Thymus (tissue), 14 donors: ENCODE measurements at places on chromosomes 1 and 21.

GRCh38 chr1:185137896-185138545 is 18.7 kb downstream of the TRMT1L start:
- no peak for DNase-seq

- no peak for DNase-seq
Observed at GRCh38 chr1:75614399-75614756, 3.5 kb upstream of the SLC44A5 start.

DNA sequence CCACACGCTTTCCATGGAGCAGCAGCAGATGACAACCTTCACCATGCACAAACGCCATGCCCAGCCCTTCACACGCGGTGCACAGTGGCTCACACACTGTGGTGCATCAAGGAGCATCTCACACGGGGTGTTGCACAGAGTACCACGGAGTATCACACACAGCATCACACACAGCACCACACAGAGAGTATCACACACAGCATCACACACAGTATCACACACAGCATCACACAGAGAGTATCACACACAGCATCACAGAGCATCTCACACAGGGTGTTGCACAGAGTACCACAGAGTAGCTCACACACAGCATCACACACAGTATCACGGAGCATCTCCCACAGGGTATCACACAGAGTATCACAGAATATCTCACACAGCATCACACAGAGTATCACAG is 122.2 kb upstream of the RAB4A start:
- DNase-seq: no peak

DNA sequence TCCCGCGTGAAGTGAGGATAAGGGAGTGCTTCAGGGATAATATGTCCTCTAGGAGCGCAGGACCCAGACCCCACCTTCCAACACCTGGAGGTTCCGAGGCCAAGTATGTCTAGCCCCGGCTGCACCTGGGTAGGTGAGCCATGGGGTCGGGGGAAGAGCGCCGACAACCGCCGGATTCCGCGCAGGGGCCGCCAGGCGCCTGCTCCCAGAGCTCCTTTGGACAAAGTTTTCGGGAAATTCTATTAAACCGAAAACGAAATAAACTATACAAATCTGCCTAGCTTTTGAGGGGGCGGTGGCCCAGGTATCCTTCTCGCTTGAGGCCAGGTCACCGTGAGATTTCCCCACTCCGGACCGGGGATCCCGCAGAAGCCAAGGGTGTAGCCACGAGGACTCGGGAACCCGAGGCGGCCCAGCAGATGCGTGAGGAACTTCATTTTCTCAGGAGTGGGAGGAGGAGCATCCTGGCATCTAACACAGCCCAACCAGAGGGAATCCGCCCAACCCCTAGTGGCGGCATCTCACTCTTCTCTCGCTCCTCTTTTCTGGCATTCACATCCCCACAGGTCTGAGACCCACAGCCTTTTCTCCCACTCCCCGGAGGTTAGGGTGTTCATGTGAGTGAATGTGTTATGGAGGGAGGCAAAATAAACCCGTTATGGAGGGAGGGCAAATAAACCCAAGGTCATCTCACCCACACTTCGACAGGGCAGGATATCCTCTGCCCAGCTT is 2.3 kb upstream of the DMRTA2 start:
- no peak for DNase-seq

GRCh38 chr21:32712043-32712442 is 15.8 kb downstream of the SYNJ1 start:
- DNase-seq: no peak

DNA sequence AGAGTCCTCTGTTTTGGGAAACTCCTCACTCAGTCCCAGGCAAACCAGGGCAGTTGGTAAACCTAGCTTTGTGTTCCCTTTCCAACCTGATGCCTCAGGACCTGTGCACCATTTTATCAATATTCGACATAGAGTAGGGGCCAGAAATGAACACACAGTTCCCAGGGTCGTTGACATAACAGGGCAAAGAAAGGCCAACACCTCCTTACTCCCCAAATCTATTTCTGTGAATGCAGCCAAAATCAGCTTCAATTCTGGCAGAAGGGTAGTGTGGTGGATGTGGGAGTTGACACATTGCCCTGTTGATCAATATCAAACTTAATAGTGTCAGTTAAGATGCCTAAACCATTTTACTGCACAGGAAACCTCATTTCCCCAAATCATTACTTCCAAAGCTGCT is 104.6 kb upstream of the SPATA6 start:
- no peak for DNase-seq

DNA sequence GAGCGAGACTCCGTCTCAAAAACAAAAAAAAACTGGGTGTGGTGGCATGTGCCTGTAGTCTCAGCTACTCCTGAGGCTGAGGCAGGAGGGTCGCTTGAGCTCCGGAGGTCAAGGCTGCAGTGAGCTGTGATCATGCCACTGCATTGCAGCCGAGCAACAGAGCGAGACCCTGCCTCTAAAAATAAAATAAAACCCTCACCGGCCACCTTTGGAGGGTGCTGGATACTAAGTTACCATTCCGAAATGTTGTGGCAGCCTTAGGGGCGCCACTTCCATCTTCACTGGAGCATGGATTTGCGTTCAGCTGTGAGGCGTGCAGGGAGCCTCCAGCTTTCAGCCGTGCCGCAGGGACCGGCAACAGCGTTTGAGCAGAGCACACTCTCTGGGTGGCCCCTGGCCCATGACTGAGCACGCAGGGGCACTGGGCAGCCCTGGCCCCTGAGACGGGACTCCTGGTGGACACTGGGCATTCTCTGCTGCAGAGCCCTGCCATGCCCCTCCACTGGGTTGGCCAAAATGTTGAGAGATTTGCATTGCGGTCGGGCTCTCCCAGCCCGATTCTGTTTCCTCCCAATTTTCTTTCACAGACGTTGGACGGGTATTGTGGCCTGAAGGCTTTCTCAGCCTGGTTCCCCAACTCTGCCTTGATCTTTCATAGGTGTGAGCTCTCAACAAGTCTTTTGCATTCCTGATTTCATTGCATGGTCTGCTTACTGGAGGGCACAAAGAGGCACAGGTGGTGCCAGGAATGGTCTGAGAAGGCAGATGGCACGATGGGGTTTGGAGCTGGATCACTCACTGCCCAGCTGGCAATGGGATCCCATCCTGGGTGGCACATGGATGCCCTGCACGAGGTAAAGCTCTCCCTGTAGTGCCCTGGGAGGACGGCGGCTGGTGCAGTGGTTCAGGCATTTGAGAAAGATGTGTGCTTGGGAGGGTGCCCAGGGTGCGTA is 5.8 kb upstream of the CFAP74 start:
- no peak for DNase-seq

DNA sequence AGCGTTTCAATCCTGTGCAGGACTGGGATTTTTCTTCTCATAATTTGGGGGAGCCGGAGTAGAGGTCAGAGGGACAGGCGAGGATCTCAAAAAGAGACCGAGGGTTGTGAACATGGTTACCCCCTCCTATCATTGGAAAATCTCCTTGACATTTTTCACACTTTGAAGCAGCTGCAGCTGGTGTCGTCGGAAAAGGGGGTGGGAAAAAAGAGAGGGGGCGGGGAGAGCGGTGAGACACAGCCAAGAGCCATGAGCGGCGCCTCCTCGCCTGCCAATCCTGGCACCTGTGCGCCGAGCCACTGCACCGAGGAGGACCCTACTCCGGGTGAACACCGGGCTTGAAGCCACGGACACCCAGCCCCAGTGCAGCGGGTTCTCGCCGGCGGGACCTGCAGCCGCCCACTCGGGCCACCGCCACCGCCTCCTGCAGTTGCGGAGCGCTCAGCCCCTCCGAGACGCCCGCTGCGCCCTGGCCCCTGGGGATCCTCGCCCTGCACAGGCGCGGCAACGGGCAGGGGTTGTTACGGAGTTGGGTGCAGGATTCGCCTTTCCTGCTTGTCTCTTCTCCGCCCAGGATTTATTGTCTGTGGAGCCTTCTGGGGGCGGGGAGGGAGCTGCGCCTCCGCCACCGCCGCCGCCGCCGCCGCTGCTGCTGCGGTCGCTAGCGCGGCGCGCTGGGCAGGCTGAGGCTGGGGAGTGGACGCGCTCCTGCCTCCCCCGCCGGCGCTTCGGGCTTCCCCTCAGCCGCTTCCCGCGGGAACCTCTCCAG is at the start of gene LRRC7:
Gene LRRC7, plus strand, starts transcription at position 271 of the 769 bp plus-strand sequence. CDS start 718 bp downstream, outside the sequence.
- DNase-seq: peak; percentile 30

DNA sequence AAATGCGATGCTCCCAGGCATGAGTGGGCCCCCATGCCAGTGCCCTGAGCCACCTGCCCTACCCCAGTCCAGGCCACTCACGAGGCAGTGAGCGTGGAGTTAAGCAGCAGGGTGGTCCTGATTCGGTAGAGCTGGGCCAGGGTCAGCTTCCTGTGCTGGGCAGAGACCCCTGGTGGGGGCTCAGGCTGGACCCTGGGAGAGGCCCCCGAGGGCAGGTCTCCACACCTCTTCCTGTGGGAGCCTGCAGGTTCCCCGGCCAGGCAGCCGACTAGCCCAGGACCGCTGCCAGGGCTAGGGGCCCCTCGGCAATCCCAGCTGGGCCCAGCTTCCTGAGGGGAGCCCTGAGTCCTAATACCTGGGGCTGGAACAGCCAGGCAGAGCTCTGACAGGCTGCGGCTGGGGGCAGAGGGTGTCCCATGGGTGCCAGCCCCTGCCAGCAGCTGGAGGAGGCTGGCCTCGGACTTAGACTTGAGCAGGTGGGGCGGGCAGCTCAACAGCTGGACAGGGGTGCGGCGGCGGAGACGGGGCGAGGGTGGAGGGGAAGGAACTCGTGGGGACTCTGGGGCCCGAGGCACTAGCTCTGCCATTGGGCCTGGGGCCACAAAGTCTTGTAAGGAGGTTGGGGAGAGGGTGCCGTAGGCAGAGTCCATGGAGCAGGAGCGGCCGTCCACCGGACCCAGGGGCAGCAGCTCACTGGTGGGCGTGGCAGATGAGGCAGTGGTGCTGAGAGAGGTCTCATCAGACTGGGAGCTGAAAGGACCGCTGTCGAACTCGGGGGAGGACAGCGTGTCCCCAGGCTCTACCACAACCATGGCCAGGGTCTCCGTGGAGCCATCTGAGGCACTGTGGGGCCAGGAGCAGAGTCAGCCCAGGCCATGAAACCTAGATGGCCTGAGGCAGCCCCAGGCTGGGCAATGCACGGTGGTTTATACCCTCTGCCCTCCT is 2.0 kb upstream of the TNFRSF25 start:
- DNase-seq: no peak

DNA sequence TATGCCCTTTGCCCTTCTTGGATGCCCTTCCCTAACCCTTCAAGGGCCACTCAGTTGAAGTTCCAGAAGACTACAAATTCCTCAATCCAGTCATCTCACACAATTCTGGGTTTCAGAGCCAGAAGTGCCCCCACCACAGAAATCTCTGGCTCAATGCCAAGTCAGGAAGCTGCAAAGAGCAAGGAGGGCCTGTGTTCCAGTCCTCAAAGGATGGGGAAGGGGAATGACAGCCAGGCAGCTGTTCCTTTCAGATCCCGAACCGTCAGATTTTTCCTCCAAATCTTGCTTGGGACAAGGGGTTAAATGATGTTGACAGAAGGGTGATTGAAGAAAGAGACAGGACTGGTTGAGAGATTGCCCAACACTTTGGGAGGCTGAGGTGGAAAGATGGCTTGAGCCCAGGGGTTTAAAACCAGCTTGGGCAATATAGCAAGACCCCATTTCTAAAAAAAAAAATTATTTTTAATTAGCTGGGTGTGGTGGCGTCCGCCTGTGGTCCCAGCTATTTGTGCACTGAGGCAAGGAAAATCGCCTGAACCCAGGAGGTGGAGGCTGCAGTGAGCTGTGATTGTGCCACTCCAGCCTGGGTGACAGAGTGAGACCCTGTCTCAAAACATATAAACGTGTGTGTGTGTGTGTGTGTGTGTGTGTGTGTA is 716 bp upstream of the HPDL start:
- no peak for DNase-seq

GRCh38 chr1:195376190-195376589 is 1232.0 kb downstream of the KCNT2 start:
- no peak for DNase-seq

GRCh38 chr1:183859119-183859518 is 54.2 kb downstream of the RGL1 start:
- no peak for DNase-seq

- no peak for DNase-seq
Observed at GRCh38 chr1:29880556-29880955, 644.2 kb downstream of the PTPRU start.

DNA sequence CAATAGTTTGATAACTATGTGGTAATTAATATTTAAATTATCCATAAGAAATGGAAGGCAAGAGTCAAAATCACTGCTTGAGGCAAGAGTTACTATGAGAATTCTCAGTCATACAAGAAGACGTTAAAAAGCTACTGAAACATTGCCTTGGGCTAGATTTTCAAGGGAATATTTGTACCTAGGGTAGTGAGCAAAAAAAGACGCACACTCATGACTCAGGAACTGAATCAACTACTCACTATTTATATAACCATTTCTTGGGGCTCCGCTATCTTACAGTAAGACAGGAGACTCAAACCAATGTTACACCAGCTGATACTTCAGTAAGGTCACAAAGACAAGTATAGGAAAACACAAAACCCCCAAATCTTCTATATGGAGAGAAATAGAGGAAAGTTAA is 151.5 kb upstream of the RNPC3 start:
- no peak for DNase-seq

DNA sequence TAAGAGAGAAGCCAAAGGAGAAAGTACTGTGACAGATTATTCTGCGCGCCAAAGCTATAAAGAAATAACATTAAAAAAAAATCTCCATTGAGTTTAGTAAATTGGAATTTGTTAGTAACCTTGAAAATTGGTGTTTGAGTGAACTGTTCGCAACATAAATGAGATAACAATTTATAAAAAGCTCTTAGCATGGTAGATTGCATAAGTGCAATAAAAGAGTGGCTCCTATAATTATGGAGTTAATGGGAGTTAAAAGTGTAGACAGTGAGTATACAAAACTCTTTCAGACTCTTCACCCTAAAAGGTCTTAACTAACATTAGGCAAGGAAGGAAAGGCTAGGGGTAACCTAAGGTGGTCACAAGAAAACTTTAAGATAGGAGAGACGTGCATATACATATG is 50.6 kb downstream of the RPRD2 start:
- no peak for DNase-seq

GRCh38 chr21:46621457-46622182 is 13.9 kb upstream of the PRMT2 start:
- DNase-seq: no peak

DNA sequence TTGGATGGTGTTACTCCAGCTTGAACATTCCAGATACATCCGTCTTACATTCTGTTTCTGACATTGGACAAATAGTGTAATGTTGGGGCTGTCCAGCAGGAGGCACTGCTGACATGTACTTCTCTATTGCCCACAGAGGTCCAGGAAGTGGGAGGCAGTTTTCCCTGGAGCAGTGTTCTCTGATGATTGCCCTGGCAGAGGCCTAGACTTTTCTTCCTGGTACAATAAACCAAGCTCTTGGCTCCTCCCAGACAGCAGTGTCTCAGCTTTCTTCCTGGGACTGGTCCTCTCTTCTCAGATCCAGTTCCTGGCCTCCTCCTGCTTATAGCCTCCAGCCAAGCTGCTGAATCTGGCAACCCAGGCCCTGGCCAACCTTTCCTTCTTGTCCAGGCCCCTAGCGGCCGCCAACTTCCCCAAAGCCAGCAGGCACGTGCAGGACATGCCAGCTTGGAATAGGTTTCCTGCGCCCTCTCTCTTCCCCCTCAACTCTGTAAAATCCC is 14.9 kb upstream of the IFNLR1 start:
- DNase-seq: no peak

GRCh38 chr1:66395202-66396061 is 138.5 kb upstream of the SGIP1 start:
- no peak for DNase-seq
